SHP77 treated with DMSO at 0.1 percent for 48 hours (cell line): ENCODE measurements at places on chromosomes 4 and X.

- DNase-seq, result no peak
These were observed 113.4 kb downstream of the PACRGL start for GRCh38 chr4:20813700-20814099.

GRCh38 chrX:149641432-149641831 lies 9.8 kb upstream of the TMEM185A start:
- no peak for DNase-seq

DNA sequence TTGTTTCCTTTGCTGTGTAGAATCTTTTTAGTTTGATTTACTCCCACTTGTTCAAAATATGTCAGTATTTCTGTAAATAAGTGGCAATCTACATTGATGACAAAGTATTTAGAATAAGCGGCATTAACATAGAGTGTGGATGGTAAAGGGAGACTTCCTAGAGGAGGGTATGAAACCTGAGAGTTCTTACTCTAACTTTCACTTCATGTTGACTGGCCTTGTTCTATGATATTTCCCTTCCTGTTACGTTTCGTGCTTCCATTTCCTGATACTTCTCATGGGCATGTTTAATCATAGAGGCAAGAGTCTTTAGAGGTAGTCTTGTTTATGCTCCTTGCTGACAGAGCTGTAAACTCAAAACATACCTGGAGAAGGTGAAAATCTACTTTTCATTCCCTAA lies 408.9 kb downstream of the GLUD2 start:
- no peak for DNase-seq

GRCh38 chr4:127686658-127687057 lies 43.5 kb upstream of the SLC25A31 start:
- no peak for DNase-seq

GRCh38 chrX:37686369-37686995 lies 891 bp downstream of the XK start:
- peak; percentile 3 for DNase-seq

GRCh38 chr4:156568484-156568883 lies 403.1 kb downstream of the PDGFC start:
- no peak for DNase-seq

DNA sequence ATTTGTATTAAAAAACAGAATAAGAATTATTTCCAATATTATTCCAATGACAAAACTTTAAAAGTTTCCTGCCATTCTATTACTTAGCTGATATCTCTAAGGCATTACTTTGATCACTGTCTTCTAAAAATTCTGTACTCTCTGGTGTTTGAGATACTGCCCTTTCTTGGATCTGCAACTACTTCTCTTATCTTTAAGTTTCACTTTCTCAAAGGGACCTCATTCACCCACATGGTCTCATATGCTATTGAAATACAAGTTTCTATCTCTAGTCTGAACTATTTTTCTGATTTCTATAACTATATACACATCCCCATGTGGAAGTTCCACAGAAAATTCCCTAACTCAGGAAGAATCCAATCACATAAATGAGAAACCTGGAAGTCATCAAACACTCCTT lies 22.2 kb downstream of the TMPRSS11E start:
- DNase-seq, result no peak

DNA sequence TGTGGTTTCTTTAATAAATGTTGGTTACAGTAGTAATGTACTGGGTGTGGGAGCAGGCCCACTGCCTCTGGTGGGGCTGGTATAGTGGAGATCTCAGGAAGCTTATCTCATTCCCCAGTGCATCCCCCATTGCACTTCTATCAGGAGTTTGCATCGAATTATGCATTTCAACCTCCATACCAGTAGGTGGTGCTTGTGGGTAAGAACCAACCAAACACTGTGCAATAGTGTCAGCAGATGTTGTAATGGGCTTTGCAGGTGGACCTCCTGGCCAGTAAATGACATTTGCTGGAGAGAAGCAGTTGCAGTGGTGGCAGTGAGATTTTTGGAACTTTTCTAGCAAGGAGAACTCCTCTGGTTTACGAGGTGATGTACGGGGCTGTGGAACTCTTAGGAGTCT lies 150.6 kb downstream of the POU3F4 start:
- DNase-seq, result no peak

DNA sequence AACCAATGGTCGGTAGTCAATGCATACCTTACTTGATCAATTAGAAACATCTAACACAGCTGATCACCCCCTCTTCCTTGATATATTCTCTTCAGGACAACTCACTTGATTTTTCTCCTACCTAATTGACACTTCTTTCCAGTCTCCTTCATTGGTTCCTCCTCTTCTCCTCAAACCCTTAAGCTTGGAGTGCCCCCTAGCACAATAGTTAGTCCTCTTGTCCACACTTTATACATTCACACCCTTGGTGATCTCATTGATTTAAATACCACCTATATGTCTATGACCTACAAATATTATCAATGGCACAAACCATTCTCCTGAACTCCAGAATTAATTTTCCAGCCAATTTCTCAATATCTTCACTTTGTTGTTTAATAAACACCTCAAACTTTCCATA lies 724.0 kb downstream of the ADGRL3 start:
- DNase-seq, result no peak

- no peak for DNase-seq
These were observed 77.7 kb downstream of the NFKB1 start for GRCh38 chr4:102578819-102579218.
